ENCODE measurements at places on chromosomes 16 and 17. TPM values are rescaled to one million over a fixed set of nuclear protein-coding genes. Genes with fewer than 3 reads are reported as not detected.

Gene CRYBA1
- not detected for total RNA-seq

Gene ORC6
- 1.4 TPM for total RNA-seq

DNA sequence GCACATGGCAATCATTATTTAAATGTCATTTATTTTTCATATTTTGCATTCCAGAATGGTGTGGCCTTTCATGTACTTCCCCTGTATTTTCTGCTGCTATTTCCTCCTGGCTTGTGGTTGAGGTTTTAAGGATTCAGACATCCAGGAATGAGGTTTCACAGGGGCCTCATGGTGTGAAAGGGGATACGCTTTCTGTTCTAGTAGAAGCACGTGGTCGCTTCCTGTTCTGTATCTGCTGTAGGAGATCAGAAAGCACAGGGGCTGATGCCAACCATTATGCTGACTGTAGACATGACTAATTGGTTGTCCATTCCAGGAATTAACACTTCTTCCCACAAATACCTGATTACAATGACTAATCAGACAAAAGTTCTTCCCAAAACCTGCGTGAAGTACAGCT, 405.9 kb downstream of the SHISA9 start:
- no peak for DNase-seq

- DNase-seq, result peak; percentile 87
These were observed 18.3 kb downstream of the CDIPT start for GRCh38 chr16:29844575-29845331.

DNA sequence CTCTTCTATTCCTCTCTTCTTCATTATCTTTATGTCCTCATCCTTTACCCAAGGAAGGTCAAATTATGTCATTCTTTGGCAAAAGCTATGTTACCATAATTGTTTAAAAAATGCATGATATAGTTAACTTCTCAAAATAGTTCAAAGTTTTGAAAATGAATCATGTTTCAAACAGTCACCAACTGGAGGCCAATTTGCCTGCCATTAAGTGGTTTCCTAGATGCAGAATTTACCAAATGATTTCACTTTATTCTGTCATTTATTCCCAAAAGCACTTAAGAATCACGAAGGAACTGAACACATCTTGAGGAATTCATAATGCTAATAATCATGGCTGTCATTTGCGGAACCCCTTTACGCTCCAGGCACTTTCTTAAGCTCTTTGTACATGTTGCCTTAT, 190.9 kb upstream of the CDH11 start:
- DNase-seq, result no peak

Gene NPIPB13
- 12.0 TPM for total RNA-seq

Gene SLC13A2
- total RNA-seq, result 0.14 TPM

Gene SLFN12L
- 26.2 TPM for total RNA-seq

Gene CMTM1
- 4.5 TPM for total RNA-seq

DNA sequence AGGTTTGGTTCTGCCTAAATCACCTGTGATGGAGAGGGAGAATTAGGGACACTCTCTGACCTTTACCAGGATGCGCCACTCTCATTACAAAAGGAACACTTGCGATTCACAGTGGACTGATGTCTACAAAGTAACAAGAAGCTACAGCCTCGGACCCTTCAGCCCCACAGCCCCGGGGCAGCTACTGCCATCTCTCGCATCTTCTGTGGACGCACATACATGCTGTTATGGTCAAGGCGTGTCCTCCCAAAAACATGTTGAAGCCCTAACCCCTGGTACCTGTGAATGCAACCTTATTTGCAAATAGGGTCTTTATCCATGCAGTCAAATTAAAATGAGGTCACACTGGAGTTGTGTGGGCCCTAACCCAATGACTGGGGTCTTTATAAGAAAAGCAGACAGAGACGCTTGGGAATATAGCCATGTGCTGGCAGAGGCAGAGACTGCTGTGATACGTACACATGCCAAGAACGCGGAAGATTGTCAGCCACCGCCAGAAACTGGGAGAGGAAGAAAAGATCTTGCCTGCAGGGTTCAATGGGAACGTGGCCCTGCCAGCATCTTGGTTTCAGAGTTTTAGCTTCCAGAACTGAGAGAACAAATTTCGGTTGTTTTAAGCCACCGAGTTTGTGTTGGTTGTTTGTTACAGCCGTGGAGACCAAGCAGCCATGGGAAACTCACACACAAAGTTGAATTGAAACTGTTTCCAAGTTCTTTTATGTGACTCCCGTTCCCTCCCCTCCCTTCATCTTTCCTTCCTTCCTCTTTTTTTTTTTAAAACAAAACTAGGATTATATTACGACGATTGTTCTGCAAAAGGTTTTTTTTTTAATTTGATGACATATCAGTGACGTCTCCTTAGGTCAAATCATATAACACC, 23.1 kb downstream of the ATP2C2 start:
- DNase-seq, result no peak

GRCh38 chr16:840561-841454, 40.3 kb upstream of the GNG13 start:
- peak; percentile 55 for DNase-seq

GRCh38 chr16:53281280-53281679, 153.0 kb upstream of the RBL2 start:
- DNase-seq, result no peak

DNA sequence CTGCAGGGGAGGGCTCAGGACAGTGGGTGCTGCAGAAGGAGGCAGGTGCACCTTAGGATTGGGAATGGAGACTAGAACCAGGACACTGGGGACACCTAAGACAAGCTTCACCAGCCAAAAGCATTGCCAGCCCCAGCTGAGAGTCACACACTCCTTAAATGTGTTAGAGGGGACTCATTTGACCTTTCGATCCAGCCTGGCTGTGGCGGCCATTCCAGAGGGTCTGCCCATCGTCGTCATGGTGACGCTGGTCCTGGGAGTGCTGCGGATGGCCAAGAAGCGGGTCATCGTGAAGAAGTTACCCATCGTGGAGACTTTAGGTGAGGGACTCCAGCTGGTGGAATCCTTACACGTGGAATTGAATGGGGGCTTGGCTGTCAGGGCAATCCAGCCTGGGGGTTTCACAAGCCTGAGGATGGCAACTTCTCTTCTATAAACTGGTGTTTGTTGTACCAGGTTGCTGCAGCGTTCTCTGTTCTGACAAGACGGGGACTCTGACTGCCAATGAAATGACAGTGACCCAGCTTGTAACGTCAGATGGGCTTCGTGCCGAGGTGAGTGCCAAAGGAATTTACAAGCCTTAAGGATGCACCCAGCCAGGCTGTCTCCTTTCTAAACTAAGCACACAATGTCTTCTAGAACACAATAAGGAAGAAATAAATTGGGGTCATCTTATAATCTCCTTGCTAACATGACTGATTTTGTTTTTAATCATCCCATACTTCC, 65.3 kb downstream of the MEAK7 start:
- DNase-seq, result no peak

- DNase-seq, result no peak
These were observed 24.9 kb upstream of the CBX4 start for GRCh38 chr17:79864147-79864546.

DNA sequence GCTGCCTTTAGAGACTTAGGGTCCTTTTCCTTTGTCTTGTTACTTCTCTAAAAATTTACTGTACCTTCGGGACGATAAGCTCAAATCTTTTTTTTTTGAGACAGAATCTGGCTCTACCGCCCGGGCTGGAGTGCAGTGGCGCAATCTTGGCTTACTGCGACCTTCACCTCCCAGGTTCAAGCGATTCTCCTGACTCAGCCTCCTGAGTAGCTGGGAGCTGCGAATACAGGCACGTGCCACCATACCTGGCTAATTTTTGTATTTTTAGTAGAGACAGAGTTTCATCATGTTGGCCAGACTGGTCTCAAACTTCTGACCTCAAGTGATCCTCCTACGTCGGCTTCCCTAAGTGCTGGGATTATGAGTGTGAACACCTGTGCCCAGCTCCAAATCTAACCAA, 7.4 kb downstream of the RAD51C start:
- DNase-seq, result no peak

DNA sequence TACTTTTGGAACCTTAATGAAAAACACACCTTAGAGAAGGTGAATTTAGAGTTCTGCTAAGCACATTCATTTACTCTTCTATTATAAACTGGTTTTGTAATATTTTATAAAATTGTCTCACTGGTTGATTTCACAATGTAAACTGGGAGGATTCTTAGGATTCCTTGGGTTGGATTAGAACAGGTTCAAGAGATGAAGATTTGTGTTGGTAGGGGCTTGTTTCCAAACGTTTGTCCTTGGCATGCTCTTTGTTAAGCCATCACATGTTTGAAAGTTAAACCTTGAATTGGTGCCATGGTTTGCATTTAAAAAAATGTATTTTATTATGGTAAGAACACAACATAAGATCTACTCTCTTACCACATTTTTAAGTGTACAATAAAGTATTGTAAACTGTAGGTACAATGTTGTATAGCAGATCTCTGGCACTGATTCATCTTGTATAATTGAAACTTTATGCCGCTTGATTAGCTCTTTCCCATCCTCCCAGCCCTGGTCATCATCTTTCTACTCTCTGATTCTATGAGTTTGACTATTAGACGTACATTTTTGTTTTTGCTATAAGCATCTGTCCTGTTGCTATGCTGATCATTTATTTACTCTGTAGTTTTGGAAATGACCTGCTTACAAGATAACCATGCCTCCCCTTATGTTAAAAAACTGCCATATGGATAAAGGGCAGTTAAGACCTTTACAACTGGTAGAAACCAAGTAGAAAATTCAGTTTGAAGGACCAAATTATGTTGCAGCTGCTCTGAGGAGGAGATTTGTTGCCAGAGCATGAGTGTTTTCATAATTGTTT, 9.6 kb downstream of the FTO start:
- no peak for DNase-seq

DNA sequence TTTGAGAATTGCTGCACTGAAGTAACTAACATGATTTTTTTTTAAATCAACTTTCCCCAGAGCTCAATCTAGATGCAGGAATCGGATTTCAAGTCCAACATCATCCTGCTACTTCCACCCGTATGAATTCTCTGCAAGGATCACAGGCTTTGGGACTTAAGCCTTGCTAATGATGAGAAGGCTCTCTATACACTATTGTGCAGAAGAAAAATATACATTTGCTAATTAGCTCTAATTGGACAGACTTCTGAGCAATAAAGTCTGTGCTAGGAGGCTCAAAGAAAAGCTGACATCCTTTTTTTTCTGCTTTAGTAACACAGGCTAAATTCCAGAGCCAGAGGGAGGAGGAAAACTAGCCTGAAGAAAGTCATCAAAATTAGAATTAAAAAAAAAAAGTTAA, 433.6 kb downstream of the PMP22 start:
- DNase-seq, result no peak

GRCh38 chr17:2251098-2251497, 52.5 kb downstream of the SMG6 start:
- DNase-seq, result no peak

- no peak for DNase-seq
These were observed 46.9 kb upstream of the HNF1B start for GRCh38 chr17:37791447-37792399.

Gene C17orf113
- total RNA-seq, result 1.1 TPM

GRCh38 chr16:65038100-65038499, 83.8 kb downstream of the CDH11 start:
- no peak for DNase-seq
